ENCODE measurements at places on chromosomes 3 and 15.

DNA sequence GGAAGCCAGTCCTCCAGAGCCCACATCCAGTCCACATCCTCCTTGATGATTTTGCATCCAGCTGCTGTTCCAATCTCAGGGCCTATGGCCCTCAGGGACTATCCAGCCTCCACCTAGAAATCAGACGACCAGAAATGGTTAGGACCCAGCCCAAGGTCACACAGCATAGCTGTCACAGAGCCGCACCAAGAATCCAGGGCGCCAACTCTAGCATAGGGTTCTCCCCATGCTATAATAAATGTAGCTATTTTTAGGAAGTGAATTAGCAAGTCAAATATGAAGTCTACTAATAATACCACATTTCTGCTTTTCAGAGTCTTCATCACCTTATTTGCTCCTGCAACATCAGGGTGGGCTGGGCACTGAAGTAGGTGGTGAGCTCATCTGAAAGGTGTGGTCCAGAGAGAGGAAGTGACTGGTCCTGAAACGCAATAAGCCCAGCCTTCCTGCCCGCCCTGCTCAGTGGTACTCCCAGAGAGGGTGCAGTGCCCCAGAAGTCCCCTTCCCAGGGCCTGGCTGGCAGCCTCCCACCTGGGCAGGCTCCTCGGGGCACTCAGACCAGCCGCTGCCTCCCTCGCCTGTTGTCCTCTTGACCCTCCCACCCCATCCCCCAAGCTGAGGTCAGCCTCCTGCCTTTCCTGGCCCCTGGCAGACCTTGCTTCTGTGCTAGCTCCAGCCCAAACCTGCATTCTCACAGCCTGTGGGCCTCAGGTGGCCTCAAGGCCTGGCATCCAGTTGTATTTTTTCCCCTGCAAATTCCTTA, 17.6 kb upstream of the CYP11A1 start:
- no peak for DNase-seq

- DNase-seq, result no peak
Observed at GRCh38 chr3:117788061-117788460, 1078.5 kb downstream of the TUSC7 start.

DNA sequence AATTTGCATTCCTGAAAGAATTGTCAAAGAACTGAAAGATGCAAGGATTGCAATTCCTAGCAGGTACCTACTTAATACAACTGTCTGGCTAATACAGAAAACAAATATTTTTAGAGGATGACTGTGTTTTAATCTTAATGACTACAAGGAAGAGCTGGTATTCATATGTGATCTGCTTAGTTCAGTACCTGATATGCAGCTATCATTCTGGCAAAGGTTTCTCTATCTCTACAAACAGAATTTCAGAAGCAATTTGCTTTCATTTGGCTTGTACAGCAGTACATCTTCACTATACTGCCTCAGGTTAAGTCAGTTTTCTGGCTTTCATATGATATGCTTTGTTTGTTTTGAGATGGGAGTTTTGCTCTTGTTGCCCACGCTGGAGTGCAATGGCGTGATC, 51.3 kb downstream of the TBL1XR1 start:
- DNase-seq, result no peak

DNA sequence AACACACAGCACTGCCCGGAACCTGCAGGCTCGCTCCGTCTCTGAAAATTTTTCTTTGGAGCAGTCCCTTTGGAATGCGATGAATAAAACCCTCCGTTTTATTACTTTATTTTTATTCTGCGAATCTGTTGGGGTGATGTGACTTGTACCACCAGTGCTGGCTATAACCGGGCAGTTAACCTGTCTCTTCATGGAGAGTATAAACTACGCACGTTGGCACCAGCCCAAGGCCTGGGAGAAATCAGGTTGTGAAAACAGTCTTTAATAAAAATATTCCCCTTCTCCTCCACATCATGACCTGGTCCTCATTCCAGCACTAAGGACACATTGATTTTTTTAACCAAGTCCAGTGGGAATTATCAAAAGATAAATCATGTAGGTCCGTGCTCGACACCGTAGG, 116.8 kb downstream of the WNT5A start:
- DNase-seq, result no peak

GRCh38 chr3:63912768-63913588, 795 bp upstream of the SCAANT1 start:
- DNase-seq, result no peak

GRCh38 chr15:76342382-76343201, 6.0 kb downstream of the ISL2 start:
- no peak for DNase-seq

DNA sequence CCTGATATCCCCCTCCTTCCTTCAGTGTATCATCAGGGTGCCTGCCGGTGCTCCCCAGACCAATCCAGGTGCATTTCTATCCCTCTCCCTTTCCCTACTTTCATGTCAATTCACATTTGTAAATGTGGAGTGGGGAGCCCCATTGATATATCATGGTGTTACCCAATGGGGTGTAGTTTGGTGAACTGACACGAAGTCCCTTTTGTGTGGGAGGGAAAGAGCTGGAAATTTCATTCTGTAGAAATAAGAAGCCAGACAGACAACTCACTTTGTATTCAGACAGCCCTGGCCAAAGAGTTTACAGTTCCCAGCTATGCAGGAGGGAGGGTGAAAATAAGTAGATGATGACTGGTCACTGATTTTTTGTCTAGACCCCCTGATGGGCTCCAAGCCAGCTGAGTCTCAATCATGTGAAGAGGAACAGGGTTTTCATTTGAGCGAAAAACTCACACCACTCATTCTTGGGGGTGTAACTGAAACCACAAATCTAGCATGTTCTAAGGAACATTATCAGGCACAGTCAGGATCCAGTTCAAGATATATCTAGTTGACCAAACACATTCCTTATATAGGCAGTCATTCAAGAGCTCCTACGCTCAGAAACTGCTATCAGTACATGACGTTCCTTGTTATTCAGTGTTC, 58.9 kb downstream of the LMCD1 start:
- DNase-seq, result no peak

GRCh38 chr3:76582632-76583378, 457.1 kb upstream of the ROBO2 start:
- DNase-seq, result no peak

DNA sequence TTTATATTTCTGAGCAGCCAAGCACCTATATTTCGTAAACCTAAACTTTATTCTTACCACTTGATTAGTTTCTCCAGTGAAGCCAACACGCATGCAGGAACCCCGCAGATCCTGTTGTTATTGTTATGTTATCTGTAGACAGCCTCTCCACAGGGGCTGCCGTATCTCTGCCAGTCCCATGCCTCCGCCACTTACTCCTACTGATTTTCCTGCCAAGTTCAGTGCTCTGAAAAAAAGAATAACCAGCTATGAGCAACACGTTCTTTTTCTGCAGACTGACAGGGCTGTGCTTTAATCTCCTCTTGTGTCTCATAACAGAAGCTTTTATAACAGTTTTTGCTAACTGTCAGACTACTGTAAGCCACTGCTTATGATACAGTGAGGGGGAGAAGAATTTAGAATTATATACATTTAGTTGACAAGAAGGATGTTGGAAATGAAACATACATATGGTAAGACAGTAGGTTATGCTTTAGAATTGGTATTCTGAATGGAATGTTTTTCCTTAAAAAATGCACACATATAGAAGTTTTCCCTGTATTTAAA, 347.4 kb downstream of the SI start:
- DNase-seq, result no peak

DNA sequence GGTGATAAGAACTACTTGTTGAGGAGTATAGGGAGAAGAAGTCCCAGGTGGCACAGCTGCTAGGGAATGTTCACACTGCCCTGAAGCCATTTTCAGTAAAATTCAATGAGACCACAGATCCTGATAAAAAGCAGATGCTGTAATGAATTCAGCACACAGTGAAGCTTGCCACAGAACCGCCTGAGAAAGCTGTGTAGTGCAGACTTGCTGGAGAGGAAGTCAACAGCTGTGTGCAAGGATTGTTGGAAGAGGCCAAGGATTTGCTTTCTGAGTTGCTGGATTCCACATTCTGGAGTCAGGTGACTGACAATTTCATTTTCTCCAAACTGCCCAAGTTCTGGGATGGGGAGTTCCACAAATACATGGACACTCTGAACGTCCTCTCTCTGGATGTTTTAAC, 70.9 kb downstream of the ANP32A start:
- DNase-seq, result no peak

GRCh38 chr3:38038447-38038911, 529 bp upstream of the DLEC1 start:
- no peak for DNase-seq

DNA sequence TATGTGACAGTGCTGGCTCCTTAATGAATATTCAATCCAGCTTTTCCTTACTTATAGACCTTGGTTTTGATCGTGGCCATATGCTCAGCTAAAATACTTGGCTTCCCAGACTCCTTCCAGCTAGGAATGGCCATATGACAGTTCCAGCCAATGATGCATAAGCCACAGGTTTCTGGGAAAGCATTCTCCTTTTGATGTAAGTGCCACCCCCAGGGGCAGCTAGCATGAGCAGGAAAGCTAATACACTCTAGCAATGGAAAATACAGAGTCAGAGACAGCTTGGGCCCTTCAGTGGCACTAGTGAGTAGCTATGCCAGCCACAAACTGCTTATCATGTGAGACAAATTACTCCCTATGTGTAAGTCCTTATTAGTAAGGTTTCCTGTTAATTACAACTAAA, 26.7 kb downstream of the TBC1D2B start:
- no peak for DNase-seq

GRCh38 chr15:100958326-100959065, 39.3 kb downstream of the LRRK1 start:
- DNase-seq, result no peak

DNA sequence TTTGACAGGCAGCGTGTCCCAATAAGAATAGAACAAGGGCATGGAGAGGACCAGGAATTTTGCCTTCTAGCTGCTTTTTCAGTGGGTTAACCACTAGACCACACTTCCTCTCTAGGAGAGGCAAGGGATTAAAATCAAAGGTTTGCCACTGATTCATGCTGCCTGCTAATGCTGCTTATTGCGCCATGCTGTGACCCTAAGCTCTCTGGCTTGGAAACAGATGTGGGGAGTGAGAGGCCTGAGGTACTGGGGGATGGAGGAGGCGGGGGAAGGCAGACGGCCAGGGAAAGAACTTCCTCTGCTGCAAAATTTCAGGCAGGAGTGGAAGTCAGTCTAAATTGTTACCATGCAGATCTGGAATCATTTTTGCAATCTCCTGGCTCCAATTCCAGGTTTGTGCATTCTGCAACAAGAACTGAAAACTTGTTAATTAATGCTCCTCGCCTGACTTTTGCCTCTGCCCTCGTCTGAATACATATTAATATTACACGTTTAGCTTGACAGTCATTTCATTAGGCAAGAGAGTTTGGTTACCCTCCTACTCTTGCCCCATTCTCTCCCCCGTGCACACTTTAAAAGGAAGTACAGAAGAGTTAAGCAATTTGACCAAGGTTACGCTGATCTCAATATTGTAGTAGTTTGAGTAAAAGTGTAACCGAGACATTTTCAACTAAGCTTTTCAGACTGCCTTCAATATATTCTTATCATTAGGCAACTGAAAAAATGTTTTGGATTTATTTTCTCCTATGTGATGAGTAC, 121.7 kb upstream of the SPRED1 start:
- peak; percentile 31 for DNase-seq

DNA sequence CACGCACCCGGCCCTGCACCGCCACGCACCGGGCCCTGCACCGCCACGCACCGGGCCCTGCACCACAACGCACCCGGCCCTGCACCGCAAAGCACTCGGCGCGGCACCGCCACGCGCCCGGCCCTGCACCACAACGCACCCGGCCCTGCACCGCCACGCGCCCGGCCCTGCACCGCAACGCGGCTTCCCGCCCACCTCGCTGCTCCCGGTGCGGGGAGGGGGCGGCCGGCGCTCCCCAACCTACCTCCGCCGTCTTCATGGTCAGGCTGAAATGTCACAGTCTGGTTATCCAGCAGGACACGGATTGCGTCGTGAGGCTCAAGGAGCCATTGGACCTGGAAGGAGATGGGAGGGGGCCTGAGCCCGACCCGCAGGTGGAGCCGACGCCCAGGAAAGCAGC, 41.8 kb downstream of the MUC20 start:
- no peak for DNase-seq

DNA sequence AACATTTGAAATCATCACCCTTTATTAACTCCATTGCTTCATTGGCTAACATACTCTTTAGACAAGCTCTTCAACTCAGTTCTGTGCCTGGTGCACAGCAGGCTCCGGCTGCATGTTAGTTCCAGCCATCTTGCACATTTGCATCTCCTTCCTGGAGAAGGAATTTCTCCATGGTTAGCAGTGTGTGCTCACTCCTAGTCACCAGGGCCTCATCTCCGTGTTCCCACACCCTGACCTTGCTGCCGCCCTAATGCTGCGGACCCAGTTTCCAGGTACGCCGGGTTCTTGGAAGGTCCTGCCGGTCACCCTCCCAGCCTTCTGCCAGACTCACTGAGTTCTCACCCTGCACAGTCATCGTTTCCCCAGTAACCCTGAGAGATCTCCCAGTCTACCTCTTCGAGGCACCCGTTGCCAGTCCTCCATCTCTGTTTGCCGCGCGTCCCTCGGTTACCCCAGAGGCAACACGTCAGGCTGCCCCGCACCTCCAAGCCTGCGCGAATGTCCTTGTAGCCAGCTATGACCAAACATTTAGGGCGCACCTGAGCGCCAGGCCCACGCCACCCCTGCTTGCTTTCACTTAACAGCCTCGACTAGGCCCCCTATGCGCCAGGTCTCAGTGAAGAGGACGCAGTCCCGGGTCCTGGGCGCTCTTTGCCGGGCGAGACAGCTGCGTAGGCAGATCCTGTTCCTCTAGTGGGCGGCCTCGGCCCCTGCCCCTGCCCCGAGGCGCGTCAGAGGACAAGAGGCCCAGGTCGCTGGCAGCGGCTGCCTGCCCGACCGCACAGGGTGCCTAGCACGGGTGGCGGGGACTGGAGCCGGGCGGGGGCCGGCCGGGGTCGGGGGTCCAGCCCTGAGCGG, 747 bp upstream of the ZNF592 start:
- DNase-seq, result peak; percentile 39

DNA sequence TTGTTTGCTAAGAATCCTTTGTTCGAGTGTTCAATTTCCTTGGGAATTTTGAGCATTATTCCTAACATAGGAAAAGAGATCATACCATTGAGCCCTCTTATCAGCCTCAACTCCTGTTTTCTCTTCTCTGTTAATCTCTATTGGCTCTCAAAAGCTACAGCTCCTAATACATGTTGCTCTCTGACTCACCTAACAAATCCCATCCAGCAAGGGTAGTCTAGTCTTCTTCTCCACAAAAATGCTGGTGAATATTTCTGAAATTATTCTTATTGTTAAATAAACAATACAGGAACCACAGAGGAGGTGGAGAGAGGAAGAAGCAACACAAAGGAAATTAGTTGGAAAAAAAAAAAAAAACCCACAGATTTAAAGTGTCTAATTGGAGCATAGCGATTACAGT, 325.8 kb upstream of the NAALADL2 start:
- DNase-seq, result no peak

- DNase-seq, result no peak
Observed at GRCh38 chr15:46231786-46232185, 597.0 kb downstream of the SQOR start.

DNA sequence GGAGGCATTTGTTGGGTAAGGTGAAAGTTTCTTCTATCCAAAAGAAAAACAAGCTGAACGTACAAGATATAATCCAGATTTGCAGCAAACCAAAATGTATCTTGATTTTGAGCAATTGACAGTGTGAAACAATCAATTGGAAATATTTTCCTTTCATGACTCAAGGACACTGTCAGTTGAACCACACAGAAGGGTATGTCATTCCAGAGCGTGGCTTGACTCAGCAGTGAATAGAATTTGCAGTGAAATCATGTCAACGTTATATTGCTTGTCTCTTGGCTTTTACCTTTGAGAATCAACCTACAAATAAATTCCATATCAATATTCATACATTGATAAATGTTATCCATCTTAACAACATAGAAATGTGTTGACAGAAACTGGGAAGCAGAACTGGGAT, 78.2 kb downstream of the TM2D3 start:
- no peak for DNase-seq

GRCh38 chr3:110711851-110712516, 359.6 kb upstream of the NECTIN3 start:
- no peak for DNase-seq

All from esophagus squamous epithelium (tissue), 5 donors.